Femur (tissue), 1 donor: ENCODE measurements at places on chromosomes 7 and 10.

DNA sequence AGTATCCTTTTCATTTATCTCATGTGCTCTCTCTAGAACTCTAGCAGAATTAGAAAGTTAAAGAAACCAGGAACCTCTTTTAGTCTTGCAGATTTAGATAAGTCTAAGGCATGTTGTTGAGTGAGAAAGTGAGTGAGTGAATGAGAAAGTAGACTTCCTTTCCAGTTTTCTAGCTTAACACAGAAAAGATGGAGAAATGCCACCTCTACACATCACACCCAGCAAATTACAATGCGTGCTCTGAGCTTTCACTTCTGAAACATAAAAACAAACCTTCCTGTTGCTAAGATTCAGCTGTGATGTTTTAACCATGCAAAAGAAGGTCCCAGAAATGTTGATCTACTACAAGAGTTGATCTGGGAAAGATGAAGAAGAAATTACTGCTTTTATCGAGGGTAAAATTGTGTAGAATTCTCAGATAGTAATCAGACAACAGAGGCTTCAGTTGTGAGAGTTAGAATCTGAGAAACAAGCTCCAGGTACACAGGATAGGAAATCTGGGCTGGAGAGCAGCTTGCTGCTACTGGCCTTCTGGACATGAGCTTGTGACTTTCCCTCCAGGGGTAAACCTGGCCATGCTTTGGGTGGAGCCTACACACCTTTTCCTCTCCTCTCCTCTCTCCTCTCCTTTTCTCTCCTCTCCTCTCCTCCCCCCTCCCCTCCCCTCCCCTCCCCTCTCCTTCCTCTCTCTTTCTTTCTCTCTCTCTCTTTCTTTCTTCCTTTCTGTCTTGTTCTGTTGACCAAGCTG lies 4.6 kb downstream of the CYP3A5 start:
- no peak for DNase-seq

- peak; percentile 58 for DNase-seq
These were observed 1.9 kb upstream of the EPHB4 start for GRCh38 chr7:100829150-100829716.

DNA sequence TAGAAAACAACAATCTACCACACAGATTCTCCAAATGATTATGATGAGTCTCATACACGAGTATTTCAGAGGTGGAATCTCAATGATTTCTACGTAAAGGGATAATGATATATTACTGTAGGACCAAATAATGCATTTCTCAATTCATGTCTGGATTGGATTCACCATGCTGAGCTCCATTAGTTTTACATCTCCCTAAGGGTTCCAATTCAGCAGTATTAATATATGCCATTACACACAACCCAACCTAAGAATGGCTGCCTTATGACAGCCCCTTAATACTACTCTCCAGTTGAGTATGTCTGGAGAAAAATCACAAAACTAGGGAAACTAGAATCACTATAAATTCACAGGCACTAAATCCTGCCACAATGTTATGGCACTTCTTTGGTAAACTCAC lies 234.3 kb upstream of the PLXNA4 start:
- no peak for DNase-seq

- DNase-seq: peak; percentile 85
These were observed 46.6 kb downstream of the ALOX5 start for GRCh38 chr10:45420453-45421192.

DNA sequence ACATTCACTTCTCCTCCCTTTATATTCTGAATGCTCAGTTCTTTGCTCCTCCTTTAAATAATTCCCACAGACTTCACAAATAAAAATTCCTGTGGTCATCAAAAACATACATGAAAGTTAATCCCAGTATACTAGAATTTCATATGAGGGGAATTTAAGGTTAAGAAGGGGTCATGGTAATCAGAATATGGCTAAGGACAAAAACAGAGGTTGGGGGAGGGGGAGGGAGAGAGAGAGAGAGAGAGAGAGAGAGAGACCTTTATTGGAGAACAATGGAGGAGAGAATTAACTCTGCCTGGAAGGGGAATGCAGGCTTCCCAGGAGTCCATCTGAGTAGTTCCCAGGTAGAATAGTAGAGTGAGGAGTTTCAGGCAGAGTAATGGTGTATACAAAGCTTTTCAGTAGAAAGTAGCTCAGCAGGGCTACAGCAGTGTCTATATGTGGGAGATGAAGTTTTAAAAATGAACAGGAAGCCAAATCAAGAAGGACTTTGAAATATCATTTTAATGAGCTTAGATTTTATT lies 5.2 kb upstream of the CUBN start:
- no peak for DNase-seq

DNA sequence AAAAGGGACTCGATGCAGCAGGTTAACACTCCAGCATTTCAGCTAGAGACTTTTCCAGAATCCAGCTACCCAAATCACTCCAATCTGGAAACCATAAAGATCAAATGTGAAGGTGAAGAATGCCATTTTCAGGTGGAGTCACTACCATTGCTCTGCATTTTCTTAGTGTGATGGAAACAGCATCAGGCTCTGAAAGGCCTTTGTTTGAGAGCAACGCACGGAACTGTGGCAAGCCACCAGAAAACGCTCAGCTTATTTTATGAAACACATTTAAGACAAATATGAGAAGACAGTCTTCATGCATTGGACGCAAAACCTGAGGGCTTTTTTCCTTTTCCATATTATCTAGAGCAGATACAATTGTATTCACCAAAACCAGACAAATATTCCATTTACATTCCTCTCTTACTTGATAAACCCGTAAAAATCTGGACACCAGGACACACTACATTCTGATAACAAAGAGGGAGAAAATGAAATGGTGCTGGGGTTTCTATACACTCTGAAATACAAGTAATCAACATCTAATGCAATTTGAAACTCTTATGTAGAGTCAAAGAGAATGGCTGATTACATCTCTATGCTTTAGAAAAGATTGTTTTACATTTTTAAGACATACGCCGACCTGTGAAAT lies 99.1 kb downstream of the NRP1 start:
- peak; percentile 40 for DNase-seq

GRCh38 chr10:91127341-91128082 lies 93.0 kb upstream of the PCGF5 start:
- no peak for DNase-seq

DNA sequence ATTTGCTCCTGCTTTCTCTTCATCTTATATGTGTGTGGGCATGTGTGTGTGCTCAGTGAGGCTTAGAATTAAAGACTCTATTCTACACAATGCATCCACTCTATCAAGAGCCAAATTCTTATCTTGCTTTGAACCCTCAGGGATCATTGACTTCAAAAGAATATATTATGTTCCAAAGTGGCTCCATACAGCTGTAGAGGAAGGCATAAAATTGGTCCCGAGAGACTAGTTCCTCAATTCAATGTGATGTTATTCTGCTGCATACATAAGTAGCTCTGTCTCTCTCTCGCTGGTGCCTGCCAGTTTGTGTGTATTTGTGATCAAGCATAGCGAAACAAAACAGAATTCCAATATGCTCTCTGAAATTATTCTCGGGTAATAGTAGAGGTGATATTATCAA lies 997.9 kb upstream of the POT1 start:
- DNase-seq: no peak

DNA sequence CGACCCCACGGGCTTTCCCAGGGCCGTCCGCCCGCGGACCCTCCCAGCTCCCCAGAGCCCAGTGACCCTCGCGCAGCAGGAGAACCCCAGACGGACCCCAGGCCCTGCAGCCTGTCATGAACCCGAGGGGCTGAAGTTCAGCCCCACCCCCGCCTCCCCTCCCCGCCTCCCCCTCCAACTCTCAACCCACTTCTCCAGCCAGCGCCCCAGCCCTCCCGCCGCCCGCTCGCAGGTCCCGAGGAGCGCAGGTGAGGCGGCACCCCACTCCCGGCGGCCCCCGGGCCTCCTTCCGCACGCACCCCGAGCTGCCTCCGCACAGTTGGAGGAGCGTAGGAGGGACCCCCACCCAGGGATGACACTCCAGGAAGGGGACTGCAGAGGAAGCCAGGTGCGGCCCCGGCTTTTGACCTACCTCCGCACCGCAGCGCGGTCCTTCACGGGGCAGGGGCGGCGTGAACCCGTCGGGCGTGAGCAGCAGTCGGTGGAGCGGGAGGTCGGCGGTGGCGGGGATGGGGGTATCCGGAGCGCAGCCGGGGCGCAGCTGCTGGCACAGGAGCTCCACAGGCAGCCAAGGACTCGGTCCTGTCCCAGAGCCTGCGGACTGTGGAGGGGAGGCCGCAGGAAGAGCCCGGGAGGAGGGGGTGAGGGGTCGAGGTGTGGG lies at the start of gene TMEM176A:
TMEM176A (plus strand) TSS at position 189 of the 661 bp plus-strand sequence. CDS start 782 bp downstream, outside the sequence.
- peak; percentile 40 for DNase-seq

- DNase-seq: no peak
These were observed 215.7 kb upstream of the INHBA start for GRCh38 chr7:41918597-41918996.

DNA sequence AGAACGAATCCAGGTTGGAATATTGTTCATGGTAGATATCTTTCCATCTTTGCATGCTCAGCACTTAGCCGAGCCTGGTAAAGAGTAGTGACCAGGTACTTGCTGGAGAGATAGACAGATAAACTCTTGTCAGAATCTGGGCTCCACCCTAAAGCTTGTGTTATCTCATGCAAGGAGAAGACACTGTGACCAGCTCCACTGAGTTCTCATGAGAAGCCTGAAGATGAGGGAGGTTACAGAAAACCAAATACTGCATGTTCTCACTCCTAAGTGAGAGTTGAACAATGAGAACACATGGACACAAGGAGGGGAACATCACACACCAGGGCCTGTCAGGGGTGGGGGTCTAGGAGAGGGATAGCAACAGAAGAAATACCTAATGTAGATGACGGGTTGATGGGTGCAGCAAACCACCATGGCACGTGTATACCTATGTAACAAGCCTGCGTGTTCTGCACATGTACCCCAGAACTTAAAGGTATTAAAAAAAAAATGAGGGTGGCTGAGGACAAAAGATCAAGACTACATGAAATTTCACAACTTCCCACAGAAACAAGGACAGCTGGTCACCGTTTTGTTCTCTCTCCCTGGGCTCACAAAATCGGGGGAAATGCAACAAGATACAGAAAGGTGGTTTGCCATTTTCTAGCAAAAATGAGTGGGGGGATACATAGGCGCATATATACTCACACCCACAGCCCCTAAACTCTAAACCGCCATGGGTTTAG lies 17.4 kb downstream of the DLG5 start:
- no peak for DNase-seq

- DNase-seq: peak; percentile 60
These were observed 16.5 kb upstream of the TRIM8 start for GRCh38 chr10:102627736-102628293.

DNA sequence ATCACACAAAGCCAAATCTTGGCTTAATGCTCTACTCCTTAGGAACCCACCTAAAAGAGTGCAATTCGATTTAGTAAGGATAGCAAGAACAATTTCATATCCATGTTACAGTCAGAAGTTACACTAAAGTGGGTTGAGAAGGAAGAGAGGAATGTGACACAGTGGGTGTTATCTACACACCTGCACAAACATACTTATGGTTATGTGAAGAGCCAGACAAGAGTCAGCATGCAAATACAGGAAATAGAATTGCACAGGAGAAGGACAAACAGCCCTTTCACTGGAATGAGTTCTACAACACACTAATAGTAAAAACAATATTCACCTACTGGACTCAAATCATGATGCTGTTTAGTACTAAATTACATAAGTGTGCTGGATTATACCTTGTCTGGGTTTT lies 262.8 kb downstream of the DGKB start:
- DNase-seq: no peak

DNA sequence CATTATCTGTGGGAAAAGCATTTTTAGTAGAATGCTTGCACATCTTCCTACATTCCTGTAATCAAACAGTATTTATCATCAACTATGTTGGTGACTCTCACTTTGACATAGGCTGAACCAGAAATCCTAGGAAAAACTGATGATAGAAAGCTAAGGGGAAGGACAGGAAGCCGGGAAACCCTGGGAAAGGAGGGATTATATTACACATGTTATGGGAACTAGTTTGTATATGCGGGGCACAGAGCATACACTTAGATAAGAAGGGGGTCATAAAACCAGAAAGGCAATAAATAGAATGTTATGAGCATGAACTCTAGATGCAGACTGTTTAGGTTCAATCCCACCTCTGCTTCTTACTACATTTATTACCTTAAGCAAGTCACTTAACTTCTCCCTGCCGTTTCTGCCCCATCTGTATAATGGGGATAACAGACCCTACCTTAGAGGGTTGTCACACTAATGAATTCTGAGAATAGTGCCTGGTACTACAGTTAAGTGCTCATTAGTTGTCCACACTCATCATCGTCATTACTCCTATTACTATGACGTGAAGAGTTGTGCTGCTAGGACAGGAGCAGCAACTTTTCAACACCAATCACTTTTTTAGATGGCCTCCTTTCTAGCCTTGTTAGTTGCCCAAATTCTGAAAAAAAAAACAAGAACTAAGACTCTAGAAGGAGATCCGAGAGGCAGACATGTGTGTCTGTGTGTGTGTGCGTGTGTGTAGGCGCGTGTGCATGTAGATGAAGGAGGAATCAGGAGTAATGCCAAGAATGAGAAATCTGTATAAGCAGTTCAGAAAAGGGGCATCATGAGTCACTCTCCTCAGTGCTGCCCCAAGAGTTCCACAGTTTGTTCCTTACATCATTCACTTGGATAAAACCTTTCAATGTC lies 52.2 kb downstream of the KMT2C start:
- no peak for DNase-seq

GRCh38 chr7:91165006-91165845 lies 99.0 kb upstream of the FZD1 start:
- DNase-seq: no peak

DNA sequence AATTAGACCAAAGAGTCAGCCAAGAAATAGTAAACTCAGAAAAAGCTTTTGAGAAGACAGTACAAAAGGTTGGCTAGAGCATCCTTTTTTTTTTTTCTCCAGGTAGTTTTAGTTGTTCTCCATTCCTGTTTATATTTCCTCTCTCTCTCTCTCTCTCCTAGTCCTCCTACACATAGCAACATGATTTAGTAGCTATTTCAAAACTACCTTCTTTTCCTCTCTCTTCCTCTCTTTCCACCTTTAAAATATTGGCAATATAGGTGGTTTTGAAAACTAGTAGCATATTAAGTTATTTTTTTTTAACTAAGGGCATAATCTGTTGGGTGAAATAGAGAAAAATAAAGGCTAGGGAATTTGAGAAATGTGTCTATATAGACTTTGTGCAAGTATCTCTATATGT lies 5.0 kb downstream of the SKIDA1 start:
- DNase-seq: no peak

- no peak for DNase-seq
These were observed 174 bp downstream of the ADCY1 start for GRCh38 chr7:45574416-45574668.
